ENCODE measurements at places on chromosomes 5 and 9.
A peak's percentile ranks its signal among the peaks of the same experiment; 100 is the strongest.

DNA sequence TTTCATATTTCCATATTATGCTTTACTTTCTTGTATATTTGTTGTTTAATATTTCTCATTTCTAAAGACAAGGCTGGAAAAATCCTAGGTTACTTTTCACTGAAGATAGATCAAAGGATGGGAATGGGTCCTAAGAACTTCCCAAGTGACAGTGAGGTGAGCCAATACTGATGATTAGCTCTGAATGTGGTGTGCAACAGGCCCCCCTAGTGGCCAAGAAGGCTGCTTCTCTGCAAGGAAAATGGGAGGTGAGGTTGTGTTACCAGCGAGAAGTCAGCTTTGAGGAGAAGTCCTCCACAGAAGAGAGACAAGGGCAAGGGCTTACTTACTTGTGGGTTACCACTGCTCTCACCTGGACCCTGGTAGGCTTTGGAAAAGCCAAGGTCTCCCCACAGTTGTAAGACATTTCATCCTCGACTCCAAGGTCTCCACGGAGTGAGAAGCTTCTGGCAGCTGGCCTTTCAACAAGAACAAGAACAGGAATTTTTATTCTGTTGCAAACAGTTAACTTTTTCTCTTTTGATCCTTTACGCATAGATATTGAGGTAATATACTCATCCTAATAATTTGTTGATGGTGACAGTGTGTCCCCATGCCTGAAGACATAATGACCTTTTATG lies 69.9 kb downstream of the MAMDC2 start:
- DNase-seq, result peak; percentile 60

GRCh38 chr5:55062039-55062779 lies 38.2 kb downstream of the GZMK start:
- peak; percentile 59 for DNase-seq

GRCh38 chr9:14308853-14309145 lies 5.1 kb downstream of the NFIB start:
- DNase-seq, result no peak

- DNase-seq, result no peak
Observed at GRCh38 chr5:121550989-121551388, 300.7 kb upstream of the FTMT start.

DNA sequence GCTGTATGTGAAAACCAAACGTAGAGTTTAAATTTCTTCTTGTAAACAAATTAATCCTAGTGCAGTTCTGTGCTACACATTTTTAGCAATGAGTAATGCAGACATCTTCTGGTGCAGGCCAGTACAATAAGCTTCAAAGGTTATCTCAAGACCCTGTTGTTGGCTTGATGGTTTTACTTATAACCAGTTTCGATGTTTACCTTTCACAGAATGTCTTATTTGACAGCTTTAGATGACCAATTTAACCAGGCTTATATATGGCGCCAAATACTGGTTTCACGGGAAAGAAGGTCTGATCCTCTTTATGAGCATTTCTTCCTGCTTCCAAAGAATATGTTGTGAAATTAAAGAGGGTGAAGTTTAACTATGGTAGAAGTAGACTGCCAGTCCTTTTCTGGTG lies 9.9 kb downstream of the ZFAND5 start:
- no peak for DNase-seq

DNA sequence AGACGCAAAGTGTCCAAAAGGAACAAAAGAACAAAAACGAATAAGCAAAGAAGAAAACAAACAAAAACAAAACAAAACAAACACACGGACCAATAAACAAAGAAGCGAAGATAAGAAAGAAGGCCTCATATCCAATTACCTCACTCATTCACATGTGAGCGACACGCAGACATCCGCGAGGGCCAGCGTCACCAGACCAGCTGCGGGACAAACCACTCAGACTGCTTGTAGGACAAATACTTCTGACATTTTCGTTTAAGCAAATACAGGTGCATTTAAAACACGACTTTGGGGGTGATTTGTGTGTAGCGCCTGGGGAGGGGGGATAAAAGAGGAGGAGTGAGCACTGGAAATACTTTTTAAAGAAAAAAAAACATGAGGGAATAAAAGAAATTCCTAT lies 28.3 kb upstream of the WWC1 start:
- no peak for DNase-seq

GRCh38 chr5:37532976-37533740 lies 154.0 kb downstream of the WDR70 start:
- no peak for DNase-seq

GRCh38 chr9:130866474-130866965 lies 30.1 kb downstream of the QRFP start:
- DNase-seq, result peak; percentile 95

DNA sequence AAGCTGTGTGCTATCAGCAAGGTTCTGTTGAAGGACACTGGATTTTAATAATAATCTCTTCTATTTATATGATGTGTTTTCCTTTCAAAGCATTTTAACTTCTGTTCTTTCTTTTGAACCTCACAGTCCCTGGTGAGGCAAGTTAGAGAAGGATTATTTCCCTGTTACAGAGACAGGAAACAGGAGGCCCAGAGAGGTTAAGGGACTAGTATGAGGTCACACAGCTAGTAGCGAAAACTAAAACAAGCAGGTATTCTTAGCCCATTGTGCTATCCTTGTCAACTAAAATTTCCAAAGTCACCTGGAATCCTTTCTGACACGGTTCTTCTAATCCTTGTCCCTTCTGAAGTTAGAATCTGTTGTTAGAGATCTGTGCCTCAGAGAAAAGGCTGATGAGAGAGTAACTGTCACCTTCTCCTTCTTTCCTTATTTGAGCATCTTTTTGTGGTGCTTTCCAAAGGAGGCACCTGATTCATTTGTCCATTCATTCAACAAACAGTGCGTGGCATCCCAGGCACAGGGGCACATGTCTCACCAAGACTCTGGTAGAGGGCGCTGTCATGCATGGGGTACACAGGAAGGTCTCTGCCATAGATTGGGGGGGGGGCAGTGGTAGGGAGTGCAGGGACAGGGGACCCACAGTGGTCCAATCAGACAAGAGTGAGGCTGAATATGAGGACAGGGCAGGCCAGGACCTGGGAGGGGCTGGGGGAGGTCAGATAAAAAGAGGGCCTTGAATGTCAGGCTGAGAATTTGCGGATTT lies 61.5 kb downstream of the CRB2 start:
- DNase-seq, result no peak

DNA sequence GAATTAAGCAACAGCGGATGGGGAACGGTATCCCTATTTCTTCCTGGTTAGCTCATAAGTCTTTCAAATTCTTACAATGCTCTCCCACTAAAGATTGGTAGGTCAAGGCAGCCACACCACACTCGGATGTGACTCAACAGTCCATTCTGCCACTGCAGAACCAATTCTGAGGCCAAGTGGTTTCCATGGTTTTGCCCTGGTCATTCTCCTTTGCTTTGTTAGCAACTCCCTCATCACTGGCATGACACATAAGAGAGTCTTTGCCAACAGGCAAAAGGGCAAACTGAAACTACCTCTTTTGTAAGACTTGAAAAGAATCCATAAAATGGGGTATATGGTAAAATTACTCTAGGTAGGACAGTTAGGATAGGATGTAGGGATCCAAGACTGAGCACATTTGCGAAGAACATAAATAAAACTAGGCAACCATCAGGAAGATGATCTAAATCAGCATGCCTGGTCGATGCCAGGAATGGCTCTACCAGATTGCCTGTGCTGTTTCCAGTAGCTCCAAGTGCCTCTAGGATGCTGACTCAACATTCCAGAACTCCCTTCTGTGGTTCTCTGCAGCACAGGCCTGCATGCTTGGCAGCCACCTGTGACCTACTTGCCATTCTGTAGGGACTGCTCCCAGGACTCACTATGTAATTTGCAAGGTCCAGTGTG lies 105.4 kb downstream of the DCP2 start:
- DNase-seq, result no peak

DNA sequence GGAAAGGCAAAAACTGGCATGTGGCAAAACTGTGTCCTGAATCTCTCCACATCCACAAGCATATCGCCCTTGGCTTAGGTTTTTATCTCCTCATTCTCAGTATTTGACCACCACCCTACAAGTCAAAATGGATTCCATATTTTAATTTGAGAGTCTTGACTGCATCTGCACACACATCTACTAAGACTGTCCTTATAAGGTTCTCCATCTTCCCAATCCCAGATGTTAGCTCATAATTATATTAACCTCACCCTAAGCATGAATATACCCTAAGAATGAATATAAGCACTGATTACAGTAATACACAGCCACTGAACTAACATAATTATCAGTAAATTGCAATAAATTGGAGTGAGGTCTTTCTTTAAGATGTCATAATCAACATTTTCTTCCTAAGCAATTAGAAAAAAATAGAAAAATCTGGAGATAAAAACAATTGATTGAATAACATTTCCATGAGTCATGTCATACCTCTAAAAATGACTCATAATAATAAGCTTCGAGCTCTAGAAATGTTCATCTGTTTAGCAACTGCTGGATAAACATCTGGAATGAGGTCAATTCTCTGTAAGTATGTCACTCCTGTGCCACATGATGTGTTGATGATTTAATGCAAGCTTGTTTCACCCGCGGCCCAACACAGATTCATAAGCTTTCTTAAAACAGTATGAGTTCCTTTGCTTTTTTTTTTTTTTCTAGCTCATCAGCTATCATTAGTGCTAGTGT lies 39.9 kb upstream of the PAM start:
- DNase-seq, result peak; percentile 56
